ENCODE measurements at places on chromosomes 6 and 20. TPM values are rescaled to one million over a fixed set of nuclear protein-coding genes. Genes with fewer than 3 reads are reported as not detected.

DNA sequence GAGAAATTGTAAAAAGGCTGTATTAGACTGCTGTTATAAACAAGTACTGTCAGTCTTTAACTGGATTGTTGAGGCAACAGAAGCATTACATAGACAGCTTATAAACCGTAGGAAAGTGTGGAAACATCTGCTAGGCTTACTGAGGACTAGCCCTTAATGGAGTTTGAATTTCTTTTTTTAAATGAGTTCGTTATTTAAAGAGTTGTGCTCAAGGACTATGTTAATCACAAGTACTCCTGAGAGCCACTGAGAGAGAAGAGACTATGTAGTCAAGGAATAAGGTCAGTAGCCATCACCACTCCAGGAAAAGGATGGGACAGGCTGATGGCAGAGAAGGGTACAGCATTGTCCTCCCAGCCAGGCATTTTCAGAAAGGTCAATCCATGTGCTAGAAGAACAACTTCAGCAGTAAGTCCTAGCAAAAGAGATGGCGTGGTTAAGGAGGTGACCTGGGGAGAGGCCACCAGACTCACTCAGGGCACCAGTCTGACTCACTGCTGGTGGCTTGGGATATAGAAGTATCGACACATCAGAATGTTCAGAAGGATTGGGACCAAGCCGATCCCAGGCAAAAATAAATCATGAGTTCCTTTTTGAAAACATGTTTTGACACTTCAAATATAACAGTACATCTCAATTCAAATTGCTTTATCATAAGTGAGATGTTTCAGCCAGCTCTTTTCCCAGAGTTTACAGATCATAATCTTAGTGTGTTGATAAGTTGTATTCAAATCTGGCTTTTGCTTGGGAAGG, 6.4 kb downstream of the RPS12 start:
- DNase-seq: no peak

GRCh38 chr6:154161689-154162088, 122.6 kb downstream of the OPRM1 start:
- DNase-seq: no peak

- no peak for DNase-seq
Measured at GRCh38 chr6:168060521-168060931, 18.5 kb downstream of the FRMD1 start.

DNA sequence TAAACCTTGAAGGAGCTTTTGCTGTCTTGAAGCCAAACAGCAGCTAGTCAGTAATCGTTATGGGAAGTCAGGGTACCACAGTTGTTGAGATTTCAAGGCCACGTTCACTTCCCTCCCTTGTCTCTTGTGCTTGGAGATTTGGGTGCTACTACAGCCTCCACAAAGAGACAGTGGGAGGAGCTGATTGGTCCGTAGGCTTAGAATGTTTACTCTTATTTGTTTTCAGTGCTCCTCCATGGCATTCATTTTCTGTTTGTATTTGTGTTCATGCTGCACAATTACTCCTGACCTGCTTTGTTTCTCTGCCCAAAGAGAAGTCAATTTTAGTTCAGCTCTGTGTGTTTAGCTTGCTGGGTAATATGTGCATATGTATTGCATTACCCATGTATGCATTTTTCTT, 147.7 kb downstream of the PRL start:
- DNase-seq: no peak

- no peak for DNase-seq
Measured at GRCh38 chr6:31578184-31579118, 3.1 kb downstream of the TNF start.

The ABHD16B gene
- polyA plus RNA-seq: not detected

- DNase-seq: no peak
Measured at GRCh38 chr6:96196633-96197032, 180.9 kb downstream of the FUT9 start.

GRCh38 chr6:42147138-42147562, 4.7 kb upstream of the C6orf132 start:
- DNase-seq: no peak

DNA sequence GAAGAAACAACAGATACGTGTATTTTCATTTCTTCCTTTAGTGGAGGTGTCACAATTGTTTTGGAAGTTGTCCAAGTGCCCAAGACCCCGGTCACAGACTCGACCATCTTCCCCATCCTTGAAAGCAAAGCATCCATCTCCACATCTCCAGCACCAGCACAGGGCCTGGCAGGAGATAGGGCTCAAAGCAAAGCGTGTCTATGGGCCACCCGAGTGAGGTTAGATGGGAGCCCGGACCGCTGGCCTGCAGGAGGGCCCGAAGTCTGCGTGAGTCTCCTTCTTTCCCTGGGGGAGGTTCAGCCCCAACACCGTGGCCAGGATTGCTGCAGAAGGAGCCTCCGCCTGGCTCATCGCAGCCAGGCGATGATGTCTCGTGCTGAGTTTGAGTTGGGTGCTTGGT, 83.5 kb upstream of the SULF2 start:
- no peak for DNase-seq

GRCh38 chr6:166143011-166143410, 24.6 kb downstream of the TBXT start:
- no peak for DNase-seq

The FAM83C gene
- not detected for polyA plus RNA-seq

The PI16 gene
- polyA plus RNA-seq: 2.3 TPM

GRCh38 chr20:52484438-52484837, 292.9 kb upstream of the ZFP64 start:
- DNase-seq: no peak

The SLCO4A1 gene
- 1.6 TPM for polyA plus RNA-seq

The SLPI gene
- 0.63 TPM for polyA plus RNA-seq

GRCh38 chr20:54044156-54044555, 26.2 kb downstream of the BCAS1 start:
- DNase-seq: no peak

DNA sequence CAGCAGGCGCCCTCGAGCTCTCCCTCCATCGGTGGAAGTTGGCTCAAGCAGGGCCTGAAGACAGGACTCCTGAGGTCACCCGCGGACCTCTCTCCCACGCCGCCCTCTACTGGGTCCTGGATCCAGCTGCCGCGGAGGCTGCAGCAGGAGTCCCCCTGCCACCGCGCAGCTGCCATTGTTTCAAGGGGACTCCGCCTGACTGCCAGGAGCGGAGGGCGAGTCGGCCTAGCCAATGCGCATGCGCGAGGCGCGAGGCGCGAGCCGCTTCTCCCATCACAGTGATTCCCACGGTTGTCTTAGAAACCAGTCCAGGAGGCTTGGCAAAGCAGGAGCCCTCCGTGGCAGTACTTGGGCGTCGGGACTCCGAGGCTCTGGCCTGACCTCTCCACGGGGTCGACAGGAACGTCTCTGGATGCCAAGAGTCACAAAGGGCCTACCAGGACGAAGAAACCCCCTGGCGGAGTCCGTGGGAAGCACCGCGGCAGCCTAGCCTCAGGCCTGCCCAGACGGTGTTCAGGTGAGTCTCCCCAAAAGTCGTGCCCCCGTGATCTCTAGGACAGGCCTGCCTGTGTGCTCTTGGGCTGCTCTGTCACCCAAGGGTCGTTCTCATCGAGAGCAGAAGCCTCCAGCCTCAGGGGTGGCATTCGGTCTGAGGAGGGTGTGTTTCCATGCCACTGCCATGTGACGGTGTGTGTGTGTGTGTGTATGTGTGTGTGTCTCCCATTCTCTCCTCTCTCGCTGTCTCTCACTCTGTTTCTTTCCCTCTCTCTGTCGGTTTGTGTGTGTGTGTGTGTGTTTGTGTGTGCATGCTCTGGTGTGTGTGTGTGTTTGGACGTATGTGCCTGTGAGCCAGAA, 290.6 kb upstream of the ZNF337 start:
- DNase-seq: peak; percentile 70

GRCh38 chr20:12896180-12896579, 112.6 kb upstream of the SPTLC3 start:
- DNase-seq: no peak

The LST1 gene
- 37.6 TPM for polyA plus RNA-seq

DNA sequence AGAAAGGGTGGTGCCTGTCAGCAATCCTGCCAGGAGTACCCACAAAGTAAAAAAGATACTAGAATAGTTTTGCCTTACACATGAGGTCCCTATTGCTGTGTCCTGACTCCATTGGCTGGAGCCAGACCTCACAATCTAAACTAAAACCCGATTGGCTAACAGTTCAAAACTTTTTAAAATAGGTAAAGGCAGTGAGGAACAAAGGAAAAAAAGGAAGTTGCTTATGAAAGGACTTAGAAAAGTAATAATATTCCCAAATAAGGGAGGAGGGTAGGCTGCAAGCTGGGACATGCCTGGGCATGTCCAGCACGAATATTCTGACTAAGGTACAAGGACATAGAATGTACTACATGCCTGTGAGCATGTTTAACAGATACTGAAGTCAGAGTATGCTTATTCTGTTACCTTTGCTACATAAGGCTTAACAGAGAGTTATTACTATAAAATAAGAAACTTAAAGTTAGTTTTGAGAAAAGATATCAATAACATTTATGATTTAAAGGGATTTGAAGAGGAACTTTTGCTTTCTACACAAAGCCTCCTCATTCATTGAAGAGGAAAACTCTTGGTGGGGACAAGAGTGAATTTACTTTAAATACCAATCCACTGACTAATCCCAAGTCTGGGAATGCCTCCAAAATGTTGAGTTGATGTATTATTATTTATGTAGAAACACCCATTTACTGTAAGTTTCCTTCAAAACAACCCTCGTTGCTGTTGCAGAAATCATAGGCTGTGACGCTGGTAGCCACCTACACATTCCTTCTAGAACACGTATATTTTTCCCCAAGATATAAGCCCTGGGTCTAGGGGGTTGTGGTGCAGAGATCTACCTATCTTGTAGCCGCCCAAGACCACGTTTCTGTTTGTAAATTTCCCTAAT, 8.2 kb upstream of the MTHFD1L start:
- DNase-seq: no peak

DNA sequence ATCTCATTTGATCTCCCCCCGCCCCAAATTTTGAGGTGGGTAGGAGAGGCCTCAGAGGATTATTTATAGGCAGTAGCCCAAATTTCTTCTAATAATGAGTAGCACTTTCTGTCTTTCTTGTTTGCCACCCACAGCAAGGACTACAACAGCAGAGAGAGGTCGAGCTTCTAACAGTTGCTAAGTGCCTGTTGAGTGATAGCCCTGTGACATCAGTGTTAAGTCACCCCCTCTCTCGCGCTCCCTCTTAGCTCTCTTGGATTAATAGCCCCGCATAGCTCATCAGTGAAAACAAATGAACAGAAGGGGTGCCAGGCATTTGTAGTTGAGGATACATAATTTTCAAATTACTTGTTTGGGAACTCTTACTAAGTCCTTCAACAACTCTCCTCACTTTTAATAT, 3.5 kb downstream of the ANKRD60 start:
- no peak for DNase-seq

GRCh38 chr6:40349123-40349900, 237.9 kb downstream of the LRFN2 start:
- DNase-seq: no peak

DNA sequence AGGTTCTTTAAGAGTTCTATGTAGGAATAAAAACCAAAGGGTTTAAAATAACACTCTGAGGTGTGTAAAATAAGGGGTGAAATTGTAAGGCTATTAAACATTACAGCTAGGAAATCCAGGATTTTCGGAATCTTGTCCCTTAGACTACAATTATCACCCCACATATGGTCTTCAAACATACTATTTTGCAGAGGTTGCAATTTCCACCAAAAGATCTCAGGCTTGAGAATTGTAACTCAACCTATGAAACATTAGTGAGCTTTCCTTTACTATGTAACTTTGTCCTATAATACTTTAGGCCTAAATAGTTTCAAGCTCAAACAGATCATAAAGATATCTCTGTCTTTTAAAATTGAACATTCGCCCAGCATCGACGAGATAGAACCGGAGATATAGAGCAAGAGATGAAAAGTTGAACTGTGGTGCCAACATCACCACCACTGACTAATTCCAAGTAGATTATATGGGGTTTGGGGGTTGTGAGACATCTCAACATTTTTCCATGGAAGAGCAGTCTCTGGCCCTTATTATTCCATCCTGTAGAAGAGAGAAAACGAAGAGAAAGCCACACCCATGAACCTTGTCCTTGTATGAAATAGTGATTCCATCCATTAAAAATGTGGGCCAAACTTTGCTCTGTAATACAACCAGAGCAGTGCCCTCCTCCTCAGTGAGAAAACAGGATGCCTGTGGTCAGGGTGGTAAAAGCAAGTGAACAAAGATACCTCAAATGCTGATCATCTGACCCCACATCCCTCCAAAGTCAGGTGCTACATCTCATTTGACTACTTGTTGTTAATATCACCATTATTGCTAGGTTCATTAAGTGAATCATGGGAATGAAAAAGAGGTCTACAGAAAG, 284.5 kb upstream of the GJE1 start:
- no peak for DNase-seq

GRCh38 chr6:110446405-110446804, 30.0 kb downstream of the SLC22A16 start:
- DNase-seq: no peak

DNA sequence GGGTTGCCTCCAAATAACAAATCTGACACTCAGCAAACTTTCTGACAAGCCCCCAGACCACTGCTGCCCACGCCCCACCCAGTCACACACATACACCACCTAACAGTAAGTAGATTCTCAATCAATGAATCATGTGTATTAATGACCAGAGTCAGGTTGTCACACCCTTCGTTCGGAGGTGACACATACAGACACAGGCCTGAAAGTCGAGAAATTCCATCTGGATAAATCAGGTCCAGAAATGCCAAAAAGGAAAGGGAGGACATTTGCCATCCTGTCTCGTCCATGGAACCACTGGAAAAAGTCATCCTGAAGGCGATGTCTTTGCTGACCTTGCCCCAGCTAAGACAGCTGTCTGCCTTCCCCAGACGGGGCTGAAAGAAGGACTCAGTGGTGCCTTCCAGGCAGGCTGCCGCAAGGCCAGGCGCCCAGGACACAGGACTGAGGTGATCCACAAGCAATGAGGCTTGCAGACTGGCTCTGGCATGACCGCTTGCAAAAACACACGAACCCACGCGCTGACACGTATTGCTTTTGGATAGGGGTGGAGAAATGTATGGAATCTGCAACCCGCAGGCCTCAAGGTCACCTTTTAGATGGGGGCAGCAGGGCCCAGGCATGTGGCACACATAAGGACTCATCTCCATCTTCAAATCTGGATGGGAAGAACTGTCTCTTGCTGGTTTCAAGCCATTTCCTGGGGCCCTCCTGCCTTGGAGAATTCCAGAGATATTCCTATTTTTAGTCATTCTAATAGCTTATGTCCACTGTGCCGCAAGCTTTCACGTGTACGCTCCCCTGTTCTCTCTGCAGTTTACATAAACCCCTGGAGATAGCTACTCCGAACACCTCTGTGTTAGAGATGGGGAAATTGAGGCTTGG, 9.0 kb downstream of the NFATC2 start:
- DNase-seq: no peak

The GMPR gene
- polyA plus RNA-seq: 1.1 TPM

DNA sequence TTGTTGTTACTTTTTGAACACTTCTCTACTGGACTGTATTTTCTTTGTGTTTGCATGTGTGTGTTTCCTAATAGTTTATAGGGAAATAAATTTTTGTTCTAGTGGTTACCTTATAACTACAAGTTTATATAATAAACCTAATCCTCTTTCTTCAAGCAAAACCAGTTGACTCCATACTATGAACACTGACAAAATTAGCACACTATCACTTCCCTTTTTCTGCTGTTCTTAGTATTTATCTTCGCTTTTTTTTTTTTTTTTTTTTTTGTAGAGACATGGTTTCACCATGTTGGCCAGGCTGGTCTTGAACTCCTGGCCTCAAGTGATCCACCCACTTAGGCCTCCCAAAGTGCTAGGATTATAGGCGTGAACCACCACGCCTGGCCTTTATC, 25.0 kb upstream of the C6orf62 start:
- DNase-seq: peak; percentile 27

- no peak for DNase-seq
Measured at GRCh38 chr20:61731363-61732181, 334.1 kb downstream of the TAF4 start.

- no peak for DNase-seq
Measured at GRCh38 chr20:41133709-41134361, 3.5 kb upstream of the PLCG1 start.

Measured in naive B cell (primary cell).